ENCODE measurements at places on chromosomes 3 and 15.
A peak's percentile ranks its signal among the peaks of the same experiment; 100 is the strongest.

- no peak overlapping the region for H3K27ac ChIP-seq
- no peak overlapping the region for H3K4me3 ChIP-seq
- H3K27me3 ChIP-seq: no peaks in the 10 kb centered on the region
- H3K36me3 ChIP-seq: no peaks in the 10 kb centered on the region
Measured at GRCh38 chr3:96027718-96028117, 786.7 kb upstream of the EPHA6 start.

DNA sequence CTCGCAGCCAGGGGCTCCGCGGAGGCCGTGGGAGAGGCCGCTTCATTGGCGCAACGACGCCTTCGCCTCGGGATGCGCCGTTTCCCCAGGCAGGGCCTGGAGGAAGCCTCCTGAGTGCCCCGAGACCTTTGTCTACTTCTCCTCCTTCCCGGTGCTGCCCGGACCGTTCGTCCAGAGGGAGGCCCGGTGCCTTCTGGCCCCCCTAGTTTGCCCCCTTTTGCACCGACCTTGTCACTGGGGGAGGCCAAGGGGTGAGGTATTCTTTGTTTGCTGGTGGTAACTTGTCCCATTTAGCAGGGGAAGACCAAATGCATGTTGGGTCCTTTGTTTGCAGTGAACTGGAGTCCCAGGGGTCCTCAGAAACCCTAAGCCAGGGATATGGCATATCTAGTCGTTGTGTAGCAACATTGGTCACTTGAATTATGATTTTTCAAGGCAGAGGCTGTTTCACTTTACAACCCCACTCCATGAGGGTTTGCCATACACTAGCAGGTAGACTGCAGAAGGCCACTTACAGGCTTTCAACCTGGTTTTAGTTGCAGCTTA, 615 bp downstream of the DHX30 start:
- peak overlapping the region; percentile 97 for H3K4me3 ChIP-seq
- no peaks in the 10 kb centered on the region for H3K36me3 ChIP-seq
- peaks cover 11% of the 10 kb centered on the region for H3K4me1 ChIP-seq
- no peak for ATAC-seq
- no peaks in the 10 kb centered on the region for H3K27me3 ChIP-seq

DNA sequence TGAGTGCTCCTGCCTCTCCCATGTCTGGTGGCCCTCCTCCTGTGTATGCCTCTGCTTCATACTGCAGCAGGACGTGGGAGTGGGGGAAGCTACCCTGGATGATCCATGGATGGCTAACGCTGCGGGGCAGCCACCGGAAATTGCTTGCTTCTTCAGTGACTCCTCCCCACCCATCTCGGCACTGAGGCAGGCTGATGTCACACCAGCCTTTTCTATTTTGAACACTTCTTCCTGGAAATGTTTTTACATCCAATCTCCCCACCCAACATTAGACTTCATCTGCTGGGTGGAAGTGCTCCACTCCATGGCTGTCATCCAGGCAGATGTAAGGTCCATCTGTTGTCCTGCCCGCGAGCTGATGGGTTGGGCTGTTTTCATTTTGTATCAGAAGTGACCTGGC, 58.9 kb upstream of the MUC13 start:
- H3K4me3 ChIP-seq: no peak overlapping the region
- H3K27me3 ChIP-seq: no peaks in the 10 kb centered on the region
- H3K36me3 ChIP-seq: peaks cover 37% of the 10 kb centered on the region
- no peak for ATAC-seq
- H3K4me1 ChIP-seq: peaks cover 8% of the 10 kb centered on the region
- H3K27ac ChIP-seq: no peak overlapping the region

DNA sequence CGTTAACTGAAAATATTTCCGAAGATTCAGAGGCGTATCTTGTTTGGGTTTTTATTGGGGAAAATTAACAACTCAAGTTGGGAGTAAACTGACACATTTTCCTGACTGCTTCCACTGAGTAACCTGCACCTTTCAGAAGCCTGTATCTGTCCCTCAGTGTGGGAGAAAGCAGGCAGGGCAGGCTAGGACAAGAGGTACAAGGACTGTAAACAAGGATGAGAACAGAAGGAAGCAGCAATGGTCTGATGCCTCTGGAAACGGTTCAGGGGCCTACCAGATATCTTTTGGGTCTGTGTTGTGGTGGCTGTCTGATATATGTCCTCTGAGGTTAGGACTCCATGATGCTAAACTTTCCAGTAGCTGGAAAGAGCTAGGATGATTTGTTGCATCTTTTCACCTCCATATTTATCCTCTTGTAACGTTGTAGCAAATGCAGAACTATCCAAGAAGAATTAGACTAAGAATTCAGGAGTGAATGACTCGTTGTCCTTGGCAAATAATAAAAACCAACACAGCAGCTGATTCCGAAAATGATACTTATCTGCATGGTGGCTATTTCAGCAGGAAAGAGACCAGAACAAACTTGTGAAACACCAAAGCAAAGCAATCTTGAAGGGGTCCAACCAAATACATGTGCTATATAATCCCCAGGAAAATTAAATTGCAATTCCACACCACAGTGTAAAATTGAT, 195.9 kb upstream of the ICE2 start:
- no peak for ATAC-seq
- peaks cover 32% of the 10 kb centered on the region for H3K27me3 ChIP-seq
- H3K4me1 ChIP-seq: peaks cover 11% of the 10 kb centered on the region
- H3K27ac ChIP-seq: no peak overlapping the region

DNA sequence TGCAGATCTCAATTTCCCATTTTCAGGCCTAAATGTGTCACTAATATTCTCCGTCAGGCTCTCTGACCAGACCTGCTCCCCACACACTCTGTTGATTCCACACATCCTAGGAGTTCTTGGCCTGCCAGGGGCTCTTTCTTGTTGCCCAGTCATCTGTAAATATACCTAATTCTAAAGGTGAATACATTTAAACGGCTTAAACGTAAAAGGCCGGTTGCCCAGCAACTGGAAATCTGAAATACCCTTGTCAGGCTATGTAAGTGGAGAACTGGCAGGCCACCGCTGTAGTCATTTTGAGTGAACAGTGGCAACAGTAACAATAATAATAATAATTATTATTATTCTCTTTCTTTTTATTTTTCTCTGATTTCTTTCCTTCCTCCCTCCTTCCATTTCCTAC, 302.7 kb downstream of the AGBL1 start:
- H3K4me3 ChIP-seq: no peak overlapping the region
- H3K36me3 ChIP-seq: no peaks in the 10 kb centered on the region
- no peaks in the 10 kb centered on the region for H3K27me3 ChIP-seq
- no peaks in the 10 kb centered on the region for H3K4me1 ChIP-seq
- no peak overlapping the region for H3K27ac ChIP-seq

DNA sequence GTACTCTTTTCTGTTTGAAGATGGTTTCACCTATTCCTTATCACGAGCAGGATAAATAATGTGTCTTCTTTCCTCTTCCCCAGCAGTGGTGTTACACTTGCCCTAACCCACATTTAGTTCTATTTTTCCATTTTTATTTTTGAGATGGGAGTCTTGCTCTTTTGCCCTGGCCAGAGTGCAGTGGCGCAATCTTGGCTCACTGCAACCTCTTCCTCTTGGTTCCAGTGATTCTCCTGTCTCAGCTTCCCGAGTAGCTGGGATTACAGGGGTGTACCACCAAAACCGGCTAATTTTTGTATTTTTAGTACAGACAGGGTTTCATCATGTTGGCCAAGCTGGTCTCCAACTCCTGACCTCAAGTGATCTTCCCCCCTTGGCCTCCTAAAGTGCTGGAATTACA, 372.4 kb downstream of the FOXP1 start:
- H3K4me1 ChIP-seq: peaks cover 46% of the 10 kb centered on the region
- H3K27ac ChIP-seq: no peak overlapping the region
- H3K4me3 ChIP-seq: no peak overlapping the region
- no peaks in the 10 kb centered on the region for H3K27me3 ChIP-seq

- no peaks in the 10 kb centered on the region for H3K4me1 ChIP-seq
- H3K27me3 ChIP-seq: peaks cover 11% of the 10 kb centered on the region
- no peak for ATAC-seq
- no peak overlapping the region for H3K27ac ChIP-seq
- H3K36me3 ChIP-seq: no peaks in the 10 kb centered on the region
- H3K4me3 ChIP-seq: no peak overlapping the region
Measured at GRCh38 chr3:139299261-139300132, 44.3 kb upstream of the MRPS22 start.

- ATAC-seq: no peak
- H3K4me3 ChIP-seq: peak overlapping the region; percentile 89
- peaks cover 41% of the 10 kb centered on the region for H3K4me1 ChIP-seq
- H3K27me3 ChIP-seq: no peaks in the 10 kb centered on the region
- H3K36me3 ChIP-seq: no peaks in the 10 kb centered on the region
Measured at GRCh38 chr3:195441051-195441450, 1.8 kb downstream of the ACAP2 start.

DNA sequence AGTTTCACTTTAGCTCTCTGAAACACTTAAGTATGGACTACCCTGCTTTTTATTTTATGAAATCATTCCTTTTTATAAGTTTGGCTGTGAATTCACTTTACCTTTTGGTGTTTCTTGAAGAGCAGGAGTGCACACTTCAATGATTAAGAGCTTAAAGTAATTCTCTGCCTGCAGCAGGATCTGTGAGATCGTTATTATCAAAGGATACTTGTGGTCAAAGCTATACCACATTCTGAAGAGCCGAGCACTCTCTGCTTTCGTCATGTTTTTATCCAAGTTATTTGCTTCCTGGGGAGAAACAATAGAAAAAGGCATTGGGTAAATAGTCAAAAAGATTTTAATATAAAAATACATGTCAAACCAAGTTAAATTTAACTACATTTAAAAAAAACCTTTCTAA, 243.7 kb downstream of the CHST2 start:
- peaks cover 8% of the 10 kb centered on the region for H3K36me3 ChIP-seq
- peaks cover 25% of the 10 kb centered on the region for H3K4me1 ChIP-seq
- no peaks in the 10 kb centered on the region for H3K27me3 ChIP-seq
- peak overlapping the region; percentile 21 for H3K27ac ChIP-seq
- no peak for ATAC-seq
